ENCODE measurements at places on chromosomes 1 and 21. TPM values are rescaled to one million over a fixed set of nuclear protein-coding genes. Genes with fewer than 3 reads are reported as not detected.

The NPHS2 gene
- total RNA-seq = not detected

The RAB25 gene
- total RNA-seq = 189 TPM

The AGBL4 gene
- not detected for total RNA-seq

The TTC24 gene
- total RNA-seq = not detected

DNA sequence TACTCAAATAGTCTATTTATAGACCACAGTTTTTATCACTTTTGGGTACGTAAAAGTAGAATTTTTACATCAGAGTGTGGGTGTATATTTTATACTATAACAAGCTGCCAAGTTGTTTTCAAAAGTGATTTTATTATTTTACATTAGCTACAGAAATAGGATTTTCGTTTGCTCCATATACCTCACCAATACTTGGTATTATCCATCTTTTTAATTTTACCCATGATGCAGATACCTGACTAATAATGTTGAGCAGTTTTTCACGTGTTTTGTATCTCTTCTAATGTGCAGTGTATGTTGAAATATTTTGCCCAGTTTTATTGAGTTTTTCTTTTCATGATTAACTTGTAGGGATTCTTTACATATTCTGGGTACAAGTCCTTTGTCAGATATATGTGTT lies 379.8 kb downstream of the MATN1 start:
- no peaks in the 10 kb centered on the region for H3K4me1 ChIP-seq
- no peak overlapping the region for H3K27ac ChIP-seq
- H3K4me3 ChIP-seq = no peak overlapping the region
- H3K27me3 ChIP-seq = peaks cover 29% of the 10 kb centered on the region

DNA sequence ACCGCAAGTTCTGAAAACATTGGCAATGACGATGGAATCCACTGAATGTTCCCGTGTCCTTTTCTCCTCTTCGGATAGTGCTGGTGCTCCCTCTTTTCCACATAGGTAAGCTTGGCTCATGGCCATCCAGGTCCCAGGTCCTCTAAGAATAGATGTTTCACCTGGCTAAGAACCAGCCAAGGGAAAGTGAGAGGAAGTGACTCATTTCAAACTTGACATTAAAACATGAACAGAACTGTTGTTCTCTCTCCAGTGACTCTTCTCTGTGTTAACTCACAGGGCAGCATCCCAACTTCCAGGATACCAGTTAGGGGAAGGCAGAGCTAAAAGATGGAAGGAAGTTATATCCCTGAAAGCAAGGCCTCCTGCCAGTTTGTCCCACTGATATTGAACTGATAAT lies 493.8 kb upstream of the CHRM3 start:
- peaks cover 10% of the 10 kb centered on the region for H3K36me3 ChIP-seq
- H3K27ac ChIP-seq = peak overlapping the region; percentile 92
- peak overlapping the region; percentile 31 for H3K4me3 ChIP-seq
- H3K27me3 ChIP-seq = no peaks in the 10 kb centered on the region

GRCh38 chr21:38833117-38833516 lies 27.4 kb downstream of the ETS2 start:
- H3K4me3 ChIP-seq = no peak overlapping the region
- DNase-seq = no peak
- H3K27ac ChIP-seq = no peak overlapping the region
- H3K36me3 ChIP-seq = peaks cover 15% of the 10 kb centered on the region
- no peaks in the 10 kb centered on the region for H3K27me3 ChIP-seq

GRCh38 chr1:103274886-103275285 lies 166.6 kb upstream of the COL11A1 start:
- DNase-seq = no peak
- no peak overlapping the region for H3K4me3 ChIP-seq
- H3K27ac ChIP-seq = no peak overlapping the region
- no peaks in the 10 kb centered on the region for H3K36me3 ChIP-seq
- no peaks in the 10 kb centered on the region for H3K4me1 ChIP-seq
- H3K27me3 ChIP-seq = no peaks in the 10 kb centered on the region

DNA sequence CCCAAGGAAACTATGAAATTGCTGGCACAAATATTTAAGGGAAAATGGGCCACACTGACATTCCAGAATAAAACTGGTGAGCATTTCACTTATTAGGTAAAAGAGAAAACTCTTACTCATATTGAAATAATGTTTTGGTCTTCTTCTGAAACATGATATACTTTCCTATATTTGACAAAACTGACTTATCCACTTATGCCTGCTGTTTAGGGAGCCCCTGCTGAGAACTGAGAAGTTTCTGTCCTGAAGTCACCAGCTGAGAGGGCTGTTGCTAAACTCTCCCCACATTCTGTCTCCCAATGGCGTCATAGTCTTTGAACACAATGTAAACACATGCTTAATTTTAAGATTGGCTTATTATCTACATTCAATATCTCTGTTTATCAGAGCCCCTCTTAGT lies 46.8 kb upstream of the ZC3H11B start:
- H3K4me3 ChIP-seq = no peak overlapping the region
- no peak overlapping the region for H3K27ac ChIP-seq
- H3K36me3 ChIP-seq = no peaks in the 10 kb centered on the region
- DNase-seq = no peak
- peaks cover 9% of the 10 kb centered on the region for H3K4me1 ChIP-seq

All from Calu3 (cell line).